NCI-H524 (cell line): ENCODE measurements at places on chromosomes 4 and X.

- no peak for DNase-seq
Observed at GRCh38 chr4:182862141-182862875, 54.9 kb downstream of the DCTD start.

DNA sequence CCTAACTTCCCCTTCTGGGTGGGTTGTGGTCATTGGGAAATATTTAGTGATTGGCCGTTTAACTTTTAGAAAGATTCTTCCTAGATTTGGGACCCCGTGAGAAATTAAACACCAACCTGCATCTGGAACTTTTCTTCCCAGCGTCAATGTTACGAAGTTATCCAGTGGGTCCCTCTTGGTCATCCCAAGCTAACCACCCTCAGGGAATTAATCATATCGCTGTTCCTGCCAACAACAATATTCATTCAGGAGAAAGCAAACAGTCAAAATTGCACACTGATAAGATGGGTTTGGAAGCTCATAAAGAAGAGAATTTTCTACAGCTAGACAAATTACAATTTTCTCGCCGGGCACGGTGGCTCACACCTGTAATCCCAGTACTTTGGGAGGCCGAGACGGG is 121.2 kb upstream of the STX18 start:
- no peak for DNase-seq

GRCh38 chrX:131170148-131170547 is 112.0 kb downstream of the ARHGAP36 start:
- DNase-seq, result no peak

GRCh38 chrX:71619193-71619592 is 882 bp upstream of the CXCR3 start:
- no peak for DNase-seq

DNA sequence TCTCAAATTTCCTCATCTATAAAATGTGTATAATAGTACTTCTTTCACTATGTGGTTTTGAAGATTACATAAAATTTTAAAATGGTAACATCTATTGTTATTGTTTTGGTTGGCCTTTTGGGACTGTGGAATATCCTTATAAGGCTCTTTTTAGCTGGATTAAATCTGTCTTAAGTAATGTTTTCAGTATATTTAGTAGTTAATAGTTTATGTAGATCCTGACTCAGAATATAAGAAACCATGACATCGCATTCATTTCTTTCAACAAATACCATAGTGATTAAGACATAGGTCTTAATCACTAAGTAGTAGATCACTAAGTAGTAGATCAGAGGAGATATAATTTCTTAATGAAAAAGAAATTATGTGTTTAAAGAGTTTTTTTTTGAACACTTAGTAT is 48.5 kb downstream of the MRPL1 start:
- no peak for DNase-seq

- DNase-seq, result peak; percentile 46
Observed at GRCh38 chrX:106902684-106903083, 457 bp downstream of the RIPPLY1 start.

GRCh38 chrX:68115371-68115770 is 317.9 kb downstream of the OPHN1 start:
- DNase-seq, result no peak

DNA sequence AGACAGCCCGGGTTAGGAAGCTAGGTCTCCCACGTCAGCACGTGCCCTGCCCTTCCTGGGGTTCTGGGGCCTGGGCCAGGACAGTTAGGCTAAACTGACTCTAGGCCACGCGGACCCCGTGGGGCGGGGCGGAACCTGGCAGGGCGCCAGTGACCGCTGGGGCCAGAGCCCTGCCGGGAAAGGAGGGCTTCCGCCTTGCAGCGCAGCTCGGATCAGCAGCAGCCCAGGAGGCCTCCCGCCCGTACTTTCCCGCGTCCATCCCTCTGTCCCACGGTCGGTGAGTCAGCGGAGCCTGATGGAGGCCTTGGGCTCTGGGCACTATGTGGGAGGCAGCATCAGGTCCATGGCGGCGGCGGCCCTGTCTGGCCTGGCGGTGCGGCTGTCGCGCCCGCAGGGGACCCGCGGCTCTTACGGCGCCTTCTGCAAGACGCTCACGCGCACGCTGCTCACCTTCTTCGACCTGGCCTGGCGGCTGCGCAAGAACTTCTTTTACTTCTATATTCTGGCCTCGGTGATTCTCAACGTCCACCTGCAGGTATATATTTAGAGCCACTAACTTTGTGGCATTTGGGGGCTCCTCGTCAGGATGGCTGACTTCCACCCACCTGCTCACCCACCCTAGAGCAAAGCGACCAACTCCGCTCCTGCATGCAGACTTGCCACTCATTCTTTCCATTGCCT is at the start of gene SMIM10:
TSS of gene SMIM10 (plus strand) at position 191 of the 681 bp plus-strand sequence. CDS start at position 296, 105 bp downstream.
- DNase-seq, result no peak

GRCh38 chr4:101104312-101105052 is 242.8 kb downstream of the PPP3CA start:
- DNase-seq, result no peak

DNA sequence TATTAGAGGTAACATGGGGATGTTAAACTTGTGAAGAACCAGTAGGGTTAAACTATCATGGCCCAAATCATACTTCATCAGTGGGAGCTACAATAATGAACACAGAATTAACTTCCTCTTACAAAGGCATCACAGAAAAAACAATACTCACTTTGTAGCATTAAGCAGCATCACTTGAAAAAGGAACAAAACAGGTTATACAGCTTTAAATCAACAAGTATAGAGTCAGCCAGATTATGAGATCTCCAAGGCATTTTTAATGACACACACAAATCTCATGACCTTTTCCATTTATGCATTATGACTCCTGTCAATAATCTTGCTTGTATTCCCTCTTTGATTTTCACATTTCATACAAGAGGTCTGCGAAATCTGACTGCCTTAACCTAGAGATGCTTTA is 18.3 kb downstream of the FBXL5 start:
- DNase-seq, result no peak

DNA sequence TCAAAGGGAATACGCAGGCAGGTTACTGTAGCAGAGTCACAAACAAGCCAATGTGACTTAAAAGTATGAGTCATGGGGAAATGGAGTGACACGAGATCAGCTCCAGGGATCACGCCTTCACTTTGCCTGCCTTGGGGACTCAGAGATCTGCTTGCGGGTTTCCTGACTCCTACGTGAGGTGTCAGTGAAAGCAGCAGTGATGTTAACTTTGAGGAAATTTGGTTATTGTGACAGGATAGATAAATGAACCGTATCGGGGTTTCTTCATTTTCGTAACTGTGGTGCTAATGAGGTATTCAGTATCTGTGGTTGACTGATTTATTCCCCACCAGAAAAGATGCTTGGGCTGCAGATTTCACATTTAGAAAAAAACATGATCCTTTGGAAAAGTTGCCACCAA is 383.3 kb upstream of the ZFP42 start:
- DNase-seq, result no peak
